Left kidney (tissue), 8 donors: ENCODE measurements at places on chromosomes 6 and 20. TPM values are rescaled to one million over a fixed set of nuclear protein-coding genes. Genes with fewer than 3 reads are reported as not detected.

DNA sequence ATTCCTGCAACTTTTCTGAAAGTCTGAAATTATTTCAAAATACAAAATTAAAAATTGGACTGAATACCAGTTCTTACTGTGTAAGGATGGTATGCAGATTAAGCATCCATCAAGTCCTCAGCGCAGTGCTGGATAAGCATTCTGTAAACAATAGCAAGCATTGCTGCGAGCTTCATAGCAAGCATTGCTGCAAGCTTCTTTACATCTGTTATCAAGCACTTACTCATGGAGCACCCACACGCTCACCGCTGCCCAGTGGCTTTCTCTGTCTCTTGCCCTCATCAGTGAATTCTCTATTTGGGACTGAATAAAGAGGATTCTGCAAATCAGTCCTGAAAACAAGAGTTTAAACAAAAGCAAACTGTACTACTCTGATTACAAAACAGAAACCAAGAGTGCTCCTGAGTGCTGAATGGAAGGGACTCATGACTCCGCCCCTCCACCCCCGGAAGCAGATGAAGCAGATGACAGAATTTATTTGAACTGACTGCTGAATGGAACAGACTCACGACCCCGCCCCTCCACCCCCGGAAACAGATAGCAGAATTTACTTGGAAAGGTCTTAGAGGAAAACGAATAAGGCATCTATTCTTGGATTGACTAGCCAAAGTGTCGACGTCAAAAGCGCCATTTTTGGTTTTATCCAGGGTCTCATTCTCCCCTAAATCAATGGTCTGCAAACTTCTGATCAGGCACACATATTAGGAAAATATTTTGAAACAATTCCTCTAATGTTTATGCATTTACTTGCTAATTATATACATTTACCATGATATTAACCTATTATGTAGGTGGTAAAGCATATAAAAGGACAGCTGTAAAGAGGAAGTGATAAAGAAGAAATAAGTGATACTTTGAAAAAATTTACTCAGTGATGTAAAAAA lies 22.1 kb upstream of the EYA2 start:
- no peak for DNase-seq

Gene TAAR2
- not detected for polyA plus RNA-seq

Gene OOEP
- not detected for polyA plus RNA-seq

- no peak for DNase-seq
These were observed 330.8 kb upstream of the PREP start for GRCh38 chr6:105733556-105734162.

DNA sequence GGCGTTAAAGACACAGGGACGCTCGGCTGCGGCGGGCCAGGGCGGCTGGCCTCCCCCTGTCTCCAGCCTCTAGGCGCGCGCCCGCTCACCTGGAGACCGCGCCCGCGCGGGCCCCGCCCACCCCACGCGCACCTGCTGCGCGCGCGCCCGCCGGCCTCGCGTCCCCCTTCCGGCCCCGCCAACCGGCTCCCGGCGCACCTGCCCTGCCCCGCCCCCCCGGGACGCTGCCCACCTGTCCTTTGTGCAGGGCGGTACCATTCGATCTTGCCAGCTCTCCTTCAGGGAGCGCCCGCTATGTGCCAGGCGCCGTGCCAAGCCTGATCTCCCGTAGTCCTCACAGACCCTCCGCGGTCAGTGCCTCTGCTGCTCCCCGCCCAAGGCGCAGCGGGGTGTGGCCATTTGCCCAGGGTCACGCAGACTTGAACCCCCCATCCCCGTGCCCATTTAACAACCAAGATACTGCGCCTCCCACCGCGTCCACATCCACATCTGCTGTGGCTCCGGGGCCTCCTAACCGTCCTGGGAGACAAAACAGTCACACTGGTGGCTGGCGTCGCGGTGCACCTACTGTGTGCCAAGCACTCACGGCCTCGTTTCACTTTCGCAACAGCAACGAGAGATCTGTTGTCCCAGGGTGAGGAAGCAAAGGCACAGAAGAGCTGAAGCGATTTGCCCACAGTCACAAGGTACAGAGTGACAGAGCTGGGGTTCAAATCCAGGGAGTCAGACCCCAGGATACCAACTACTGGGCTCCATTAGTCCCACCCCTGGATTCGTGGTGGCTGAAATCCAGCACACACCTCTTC lies 48.1 kb downstream of the NOL4L start:
- DNase-seq = no peak
